ENCODE measurements at places on chromosomes 2 and 18.

GRCh38 chr2:212242724-212243123 lies 295.9 kb downstream of the ERBB4 start:
- no peak for DNase-seq

GRCh38 chr2:109474319-109474825 lies 139.4 kb downstream of the SEPTIN10 start:
- no peak for DNase-seq

DNA sequence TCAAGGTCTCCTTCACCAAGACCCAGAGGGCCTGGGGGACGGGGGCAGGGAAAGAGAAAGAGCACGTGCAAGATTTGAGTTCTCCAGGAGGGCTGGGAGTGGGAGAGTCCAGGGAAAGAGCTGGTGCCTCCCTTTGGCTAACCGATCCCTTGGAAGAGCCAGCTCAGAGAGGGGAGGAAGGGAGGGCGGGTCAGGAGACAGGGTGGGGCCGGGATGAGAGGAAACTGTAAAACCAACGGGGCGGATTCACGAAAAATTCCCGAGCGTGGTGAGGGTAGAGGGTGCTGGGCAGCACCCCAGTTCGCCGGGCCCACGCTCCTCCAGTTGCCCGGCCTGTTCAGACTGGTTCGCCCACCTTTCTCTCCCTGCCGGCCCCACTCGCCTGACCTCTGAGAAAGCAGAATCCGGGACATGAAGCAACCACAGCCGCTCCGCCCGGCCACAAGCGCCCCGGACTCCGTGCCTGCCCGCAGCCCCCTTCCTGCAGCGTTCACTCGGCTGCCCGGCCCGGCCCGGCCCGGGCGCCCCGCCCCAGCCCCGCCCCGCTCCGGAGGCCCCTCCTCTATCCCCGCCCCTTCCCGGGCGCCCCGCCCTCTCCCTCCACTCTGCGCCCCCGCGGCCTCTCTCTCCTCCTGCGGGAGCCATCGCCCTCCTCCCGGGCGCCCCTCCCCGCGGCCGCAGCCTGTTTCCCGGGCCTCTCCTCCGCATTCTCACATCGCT lies 230.9 kb upstream of the SMAD2 start:
- DNase-seq, result peak; percentile 87

DNA sequence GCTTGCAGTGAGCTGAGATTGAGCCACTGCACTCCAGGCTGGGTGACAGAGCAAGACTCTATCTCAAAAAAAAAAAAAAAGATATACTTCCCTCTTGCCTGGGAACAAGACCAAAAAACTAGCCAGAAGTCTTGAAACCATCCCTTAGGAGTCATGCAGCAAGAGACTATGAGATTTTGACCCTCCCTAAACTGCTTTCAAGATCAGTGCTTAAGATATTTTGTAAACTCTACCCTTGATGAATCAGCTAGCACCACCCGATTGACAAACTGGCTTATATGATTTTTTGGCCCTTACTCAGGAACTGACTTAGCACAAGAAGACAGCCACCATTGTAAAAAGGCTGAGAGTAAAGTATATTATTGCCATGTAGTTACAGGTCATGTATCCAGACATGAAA lies 3.8 kb downstream of the SULT1C3 start:
- DNase-seq, result no peak

DNA sequence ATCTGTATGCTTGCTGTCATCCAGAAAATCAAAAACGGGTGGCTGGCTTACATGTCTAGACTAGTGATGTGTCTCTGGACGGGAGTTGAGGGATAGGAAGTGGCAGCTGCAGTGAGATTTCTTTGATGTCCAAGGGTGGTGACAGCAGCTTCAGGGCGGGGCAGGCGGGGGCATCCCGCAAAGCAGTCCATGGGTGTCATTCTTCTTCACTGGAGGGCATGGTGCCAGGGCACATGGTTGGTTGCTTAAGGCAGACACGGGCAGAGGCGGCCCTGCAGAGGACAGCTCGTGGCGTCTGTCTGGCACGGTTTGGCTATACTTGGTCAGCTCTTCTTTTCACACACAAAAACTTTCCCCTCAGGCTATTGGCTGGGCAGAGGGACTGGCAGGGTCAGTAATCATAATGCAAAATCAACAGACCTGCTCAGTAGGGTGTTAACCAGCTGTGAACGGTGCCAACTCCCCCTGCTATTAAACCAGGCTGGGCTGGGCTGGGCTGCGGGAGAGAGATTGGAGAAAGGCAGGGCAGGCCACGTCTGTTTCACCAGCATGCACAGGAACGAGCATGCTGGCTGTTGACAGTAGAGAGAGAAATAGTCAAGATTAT lies 63.7 kb downstream of the COL4A3 start:
- peak; percentile 74 for DNase-seq

GRCh38 chr2:239179851-239180371 lies 220.9 kb downstream of the HDAC4 start:
- peak; percentile 20 for DNase-seq

DNA sequence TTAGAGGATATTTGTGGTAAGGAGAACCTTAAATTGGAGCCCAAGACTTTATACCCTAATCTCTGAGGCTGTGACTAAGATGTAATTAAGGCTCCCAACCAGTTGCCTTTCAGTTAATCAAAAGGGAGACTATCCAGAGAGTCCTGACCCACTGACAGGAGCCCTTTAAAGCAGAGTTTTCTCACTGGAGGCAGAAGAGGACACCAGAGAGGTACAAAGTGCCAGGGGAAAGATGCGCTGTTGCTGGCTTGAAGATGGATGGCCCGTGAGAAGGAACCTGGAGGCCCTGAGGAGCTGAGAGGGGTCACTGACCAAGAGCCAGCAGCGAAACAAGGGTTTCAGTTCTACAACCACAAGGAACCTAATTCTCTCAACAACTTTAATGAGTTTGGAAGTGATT lies 137.3 kb downstream of the TMEM131 start:
- no peak for DNase-seq

- no peak for DNase-seq
Measured at GRCh38 chr2:211114826-211115455, 558.5 kb downstream of the CPS1 start.

DNA sequence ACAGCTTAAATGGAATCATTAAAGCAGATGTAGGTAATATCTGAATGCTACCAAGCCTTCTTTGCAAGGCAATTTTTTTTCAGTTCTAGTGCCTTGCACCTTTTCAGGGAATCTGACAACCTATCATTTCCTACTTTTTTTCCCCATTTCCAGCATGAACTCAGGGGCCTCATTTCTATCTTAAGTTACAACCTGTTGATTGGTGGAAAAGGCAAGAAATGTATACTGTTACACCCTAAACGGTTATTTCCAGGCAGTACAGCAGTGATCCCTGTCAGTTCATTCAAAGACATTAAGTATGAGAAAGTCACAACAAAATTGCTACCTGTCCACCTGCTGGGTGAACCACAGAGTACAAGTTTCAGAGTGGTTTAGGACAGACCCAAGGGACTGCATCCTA lies 171.2 kb upstream of the PIK3C3 start:
- no peak for DNase-seq

- no peak for DNase-seq
Measured at GRCh38 chr2:46304635-46305034, 7.4 kb downstream of the EPAS1 start.

DNA sequence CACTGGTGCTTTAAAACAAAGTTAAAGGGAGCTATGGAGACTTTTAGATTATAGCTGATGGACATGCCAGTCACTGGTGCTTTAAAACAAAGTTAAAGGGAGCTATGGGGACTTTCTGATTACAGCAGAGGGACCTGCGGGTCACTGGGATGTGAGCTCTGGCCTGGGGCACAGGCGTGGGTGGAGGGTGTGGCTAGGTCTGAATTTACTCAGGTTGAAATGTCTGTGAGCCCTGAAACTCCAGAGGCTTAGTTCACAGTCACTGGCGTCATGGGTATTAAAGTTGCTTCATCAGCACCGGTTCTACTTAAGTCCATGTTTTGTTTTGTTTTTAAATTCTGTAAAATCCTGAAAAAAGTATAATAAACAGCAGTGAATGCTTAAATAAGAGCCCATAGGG lies 49.0 kb upstream of the TMEM18 start:
- no peak for DNase-seq

DNA sequence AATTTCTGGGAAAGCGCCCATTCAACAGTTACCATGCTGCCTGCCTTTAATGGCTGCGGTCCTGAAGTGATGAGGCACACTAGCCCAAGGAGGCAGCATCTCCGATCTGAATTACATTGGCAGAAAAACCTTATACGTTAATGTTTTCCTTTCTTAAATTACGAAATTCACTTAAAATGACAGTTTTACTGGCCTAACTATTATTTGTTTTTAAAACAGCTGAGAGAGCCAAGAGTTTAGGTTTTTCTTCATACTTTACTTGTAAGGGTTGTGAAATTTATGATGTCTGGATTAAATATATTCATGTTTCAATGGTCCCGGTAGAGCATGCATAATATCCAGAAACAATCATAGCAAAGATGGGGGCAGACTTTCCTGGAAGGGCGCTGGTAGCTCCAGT lies 115.2 kb upstream of the REV1 start:
- DNase-seq, result no peak

DNA sequence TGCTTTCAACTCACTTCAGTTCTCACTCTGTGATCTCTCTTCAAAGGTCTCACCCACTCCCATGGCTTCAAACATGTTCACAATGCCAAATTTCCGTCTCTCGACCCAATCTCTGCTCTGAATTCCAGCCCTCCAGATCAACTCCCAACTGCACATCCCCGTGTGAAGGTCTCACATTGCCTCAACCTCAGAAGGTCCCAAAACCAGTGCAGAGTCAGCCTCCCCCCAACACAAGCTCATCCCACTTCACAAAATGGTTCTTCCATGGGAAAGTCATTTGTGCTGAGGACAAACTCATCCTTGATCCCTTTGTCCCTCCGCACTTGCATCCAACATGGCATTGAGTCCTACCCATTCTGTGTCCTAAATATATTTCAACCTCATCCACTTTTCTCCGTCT lies 31.0 kb upstream of the GNAL start:
- DNase-seq, result no peak

DNA sequence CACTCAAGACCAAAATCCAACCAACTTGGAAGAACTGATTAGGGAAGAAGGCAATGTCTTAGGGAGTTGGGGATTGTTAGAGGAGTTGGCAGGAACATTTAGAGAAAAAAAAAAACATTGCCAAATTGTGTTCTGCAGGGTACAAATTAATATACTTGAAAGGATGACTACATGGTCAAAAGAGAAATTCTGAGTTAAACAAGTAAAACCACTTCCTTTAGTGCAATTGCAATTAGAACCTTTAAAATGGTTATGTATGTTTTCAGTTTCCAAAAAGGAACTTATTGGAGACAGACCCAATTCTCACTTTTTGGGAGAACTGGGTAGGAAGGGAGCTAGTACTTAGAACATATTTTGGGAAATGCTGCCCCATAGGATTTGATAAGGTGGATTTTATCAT lies 137.9 kb downstream of the GPD2 start:
- DNase-seq, result no peak

- no peak for DNase-seq
Measured at GRCh38 chr2:216679658-216680024, 15.7 kb downstream of the IGFBP5 start.

DNA sequence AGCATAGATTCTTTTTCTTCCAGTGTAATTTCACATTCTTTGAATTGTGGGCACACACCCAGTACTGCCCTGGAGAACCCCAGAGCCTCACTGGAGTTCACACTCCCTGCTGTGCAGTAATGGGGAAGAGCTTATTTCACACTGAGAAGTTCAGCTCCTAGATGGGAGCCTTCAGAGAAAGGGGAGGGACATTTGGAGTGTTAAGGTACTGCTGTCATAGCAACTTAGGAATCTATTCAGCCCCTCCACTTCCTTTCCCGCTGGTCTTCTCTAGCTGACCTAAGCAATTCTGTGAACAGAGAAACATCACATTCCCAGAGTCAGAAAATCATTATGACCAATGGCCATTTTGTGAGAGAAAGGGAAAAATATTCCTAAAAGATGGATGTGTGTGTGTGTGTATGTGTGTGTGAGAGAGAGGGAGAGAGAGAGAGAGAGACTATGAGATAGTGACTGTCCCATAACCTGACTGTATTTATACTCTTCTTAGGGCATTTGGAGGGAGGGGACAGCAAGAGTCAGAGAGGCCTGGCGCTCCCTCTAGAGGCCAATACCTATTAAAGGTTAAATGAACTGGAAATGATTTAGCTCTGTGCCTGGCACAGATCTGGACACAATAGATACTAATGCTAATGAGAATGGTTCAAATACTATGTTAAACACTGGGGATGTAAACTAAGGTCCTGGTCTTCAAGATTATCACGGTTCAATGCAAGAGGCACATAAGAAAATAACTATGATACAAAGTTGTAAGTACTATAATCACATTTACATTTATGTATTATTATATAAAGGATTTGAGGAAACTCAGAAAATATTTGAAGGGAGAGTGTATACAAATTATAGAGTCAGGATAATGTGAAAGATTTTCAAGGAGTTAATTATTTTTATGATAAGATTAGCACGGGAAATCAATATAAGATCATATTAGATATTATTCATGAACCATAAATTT lies 41.5 kb upstream of the RPE start:
- no peak for DNase-seq

GRCh38 chr2:78817430-78817829 lies 208.1 kb upstream of the REG3G start:
- no peak for DNase-seq

DNA sequence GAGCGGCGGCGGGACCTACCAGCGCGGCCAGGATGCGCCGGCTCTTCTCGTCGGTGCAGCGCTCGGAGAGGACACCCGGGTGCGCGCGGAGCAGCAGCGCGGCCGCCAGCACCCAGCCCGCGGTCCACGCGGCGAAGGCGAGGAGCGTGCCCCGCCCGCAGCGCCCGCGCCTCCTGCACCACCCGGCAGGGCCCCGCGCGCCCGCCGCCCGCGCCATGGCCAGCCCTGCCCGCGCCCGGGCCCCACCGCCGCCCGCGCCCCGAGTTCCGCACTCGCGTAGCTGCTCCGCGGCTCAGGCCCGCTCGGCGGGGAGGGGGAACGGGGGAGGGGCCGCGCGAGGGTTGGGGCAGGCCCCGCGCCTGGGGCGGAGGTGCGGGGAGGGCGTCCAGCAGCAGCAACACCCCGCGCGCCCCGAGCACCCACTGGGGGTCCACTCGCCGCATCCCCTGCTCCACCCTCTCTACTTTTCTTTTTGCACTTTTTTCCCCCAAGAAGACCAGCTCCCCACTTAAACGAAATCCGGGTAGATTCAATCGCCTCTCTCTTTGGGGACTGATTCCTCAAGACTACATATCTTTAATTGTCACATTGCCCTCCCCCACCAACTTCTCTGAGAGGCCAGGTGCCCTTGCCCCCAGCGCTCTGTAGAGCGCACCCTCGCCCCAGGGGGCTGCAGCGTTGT lies at the start of gene DIPK1C:
TSS of gene DIPK1C (minus strand) at position 266 of the 682 bp plus-strand sequence. CDS start at position 217, 49 bp downstream.
- DNase-seq, result peak; percentile 67

- DNase-seq, result no peak
Measured at GRCh38 chr2:67567886-67568285, 170.8 kb downstream of the ETAA1 start.

DNA sequence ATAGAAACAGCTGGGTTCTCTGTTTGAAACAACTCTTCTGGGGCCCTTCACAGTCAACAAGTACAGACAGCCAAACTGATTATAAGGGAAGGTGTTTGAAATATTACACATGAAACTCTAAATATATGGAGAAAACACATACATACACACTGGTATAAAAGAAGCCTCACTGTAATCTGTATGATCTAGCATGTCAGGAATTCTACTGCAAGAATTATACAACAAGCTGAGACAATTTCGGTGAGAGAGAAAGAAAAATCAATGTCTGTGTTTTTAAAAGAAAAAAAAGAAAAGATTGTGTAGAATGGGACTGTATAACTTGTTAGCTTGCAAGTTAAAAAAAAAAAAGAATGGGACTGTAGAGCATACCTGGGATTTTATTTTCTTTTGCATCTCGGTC lies 26.3 kb downstream of the IRS1 start:
- DNase-seq, result no peak

- no peak for DNase-seq
Measured at GRCh38 chr2:141381946-141382345, 748.9 kb downstream of the LRP1B start.

Data from dorsolateral prefrontal cortex (tissue), 122 donors.